ENCODE measurements at places on chromosomes 12 and 14.

GRCh38 chr14:51614707-51615106 lies 37.0 kb upstream of the FRMD6 start:
- DNase-seq = no peak

- no peak for DNase-seq
These were observed 142.6 kb downstream of the NPAS3 start for GRCh38 chr14:33081259-33081658.

DNA sequence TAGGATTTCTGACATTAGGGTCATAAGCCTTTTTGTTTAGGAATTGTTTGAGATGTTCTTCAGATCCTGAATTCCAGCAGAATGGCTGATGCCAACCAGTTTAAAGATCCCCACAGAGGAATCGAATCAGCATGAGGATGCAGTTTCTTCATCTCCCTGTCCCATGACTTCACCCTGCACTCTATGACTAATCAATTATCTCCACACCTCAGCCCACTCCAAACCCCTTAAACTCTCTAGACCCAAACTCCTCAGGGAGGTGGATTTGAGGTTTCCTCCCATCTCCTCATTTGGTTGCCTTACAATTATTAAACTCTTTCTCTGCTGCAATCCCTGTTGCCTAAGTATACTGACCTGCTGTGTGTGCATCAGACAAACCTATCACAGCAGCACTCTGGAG lies 86.5 kb upstream of the CRY1 start:
- no peak for DNase-seq

- no peak for DNase-seq
These were observed 5.7 kb downstream of the TMEM19 start for GRCh38 chr12:71691504-71692129.

DNA sequence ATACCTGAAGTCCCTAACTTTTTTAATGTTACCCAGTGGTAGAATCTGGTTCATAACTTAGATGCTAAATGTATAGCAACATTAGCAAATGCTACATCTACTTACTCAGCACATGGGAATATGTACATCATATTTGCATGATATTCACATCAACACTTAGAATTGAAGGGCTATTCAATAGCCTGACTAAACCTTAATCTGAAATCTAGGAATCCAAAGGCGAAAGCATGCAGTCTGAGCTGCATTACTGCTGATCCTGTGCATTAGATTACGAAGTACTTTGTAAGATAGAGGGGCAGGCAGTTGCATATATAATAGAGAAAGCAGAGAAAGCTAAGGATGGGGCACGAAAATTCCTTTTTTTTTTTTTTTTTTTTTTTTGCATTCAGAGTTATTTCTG lies 40.4 kb downstream of the SLC38A4 start:
- DNase-seq = no peak

GRCh38 chr12:6666211-6666610 lies 3.3 kb upstream of the ING4 start:
- DNase-seq = no peak

DNA sequence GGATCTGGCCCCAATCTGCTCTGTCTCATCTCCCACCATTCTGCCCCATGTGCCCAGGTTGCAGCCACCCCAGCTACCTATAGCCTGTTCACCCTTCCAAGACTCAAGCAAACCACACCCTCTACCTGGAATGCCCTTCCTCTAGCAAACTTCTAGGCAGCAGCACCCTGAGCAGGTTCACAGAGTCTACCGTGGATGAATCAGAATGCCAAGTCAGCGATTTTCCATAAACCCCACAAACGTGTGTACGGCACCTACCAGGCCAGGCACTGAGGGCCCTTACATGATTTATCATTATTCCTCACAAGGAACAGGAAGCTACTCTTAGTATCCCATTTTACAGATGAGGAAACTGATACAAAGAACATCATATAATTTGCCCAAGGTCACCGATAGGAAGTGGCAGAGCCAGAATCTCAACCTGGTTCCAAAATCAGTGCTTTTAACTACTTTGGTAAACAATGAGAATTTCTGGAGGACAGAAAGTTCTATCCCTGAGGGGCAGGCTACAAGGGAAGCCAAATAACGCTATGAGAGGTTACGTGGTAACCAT lies 28.0 kb upstream of the DHRS4 start:
- no peak for DNase-seq

DNA sequence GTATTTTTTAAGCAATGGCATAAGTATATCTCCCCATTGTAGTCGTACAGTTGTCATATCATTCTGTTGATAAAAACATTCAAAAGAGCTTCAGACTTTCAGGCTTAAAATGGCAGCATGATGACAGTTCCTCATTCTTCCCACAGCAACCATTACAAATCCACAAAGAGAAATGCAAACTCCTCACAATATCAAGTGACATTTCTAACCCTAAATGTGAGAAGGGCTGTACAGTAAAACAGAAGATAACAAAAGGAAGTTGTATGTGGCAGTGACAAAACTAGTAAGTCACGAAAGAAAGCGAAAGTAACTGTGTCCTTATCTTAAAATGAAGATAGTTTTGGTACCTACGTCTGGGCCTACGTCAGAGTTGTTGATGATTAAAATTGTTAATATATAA lies 46.7 kb downstream of the GXYLT1 start:
- no peak for DNase-seq

DNA sequence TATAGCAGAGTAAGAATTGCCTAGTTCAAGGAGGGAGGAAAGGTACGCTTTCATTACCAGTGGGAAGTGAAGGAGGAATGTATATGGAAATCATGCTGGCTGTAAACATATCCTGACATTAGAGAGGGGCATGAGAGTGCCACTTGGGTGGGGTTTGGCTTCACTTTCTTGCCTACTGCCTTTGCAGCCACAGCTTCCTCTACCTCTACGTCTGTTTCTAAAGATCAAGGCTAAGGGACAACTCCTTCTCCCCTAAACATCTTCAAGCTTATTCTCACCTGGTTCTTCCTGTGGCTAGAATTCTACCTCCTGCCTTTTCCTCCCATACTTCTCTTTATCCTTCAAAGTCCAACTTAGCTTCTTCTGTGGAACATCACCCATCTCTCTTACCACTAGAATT lies 58.0 kb downstream of the SUSD6 start:
- no peak for DNase-seq
